Osteocyte (in vitro differentiated cells): ENCODE measurements at places on chromosomes 2 and 18.

DNA sequence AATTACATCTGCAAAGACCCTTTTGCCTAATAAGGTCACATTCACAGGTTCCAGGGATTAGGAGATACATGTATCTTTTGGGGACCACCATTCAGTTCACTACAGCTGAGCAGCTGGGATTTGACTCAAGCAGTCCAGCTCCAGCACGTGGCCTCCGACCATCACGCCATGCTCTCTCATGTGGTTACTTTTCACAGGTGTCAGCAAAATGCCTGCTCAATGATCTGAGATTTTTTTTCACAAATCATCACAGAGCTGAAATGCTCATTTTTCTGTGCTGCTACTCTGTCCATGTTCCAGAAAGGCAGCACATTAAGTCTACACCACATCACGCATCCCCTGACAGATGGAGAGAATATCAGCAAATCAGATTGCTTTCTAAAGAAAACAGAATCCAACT lies 98.5 kb upstream of the RMDN2 start:
- no peak for DNase-seq

GRCh38 chr2:15941481-15941850 lies 1.1 kb downstream of the MYCN start:
- DNase-seq = no peak

DNA sequence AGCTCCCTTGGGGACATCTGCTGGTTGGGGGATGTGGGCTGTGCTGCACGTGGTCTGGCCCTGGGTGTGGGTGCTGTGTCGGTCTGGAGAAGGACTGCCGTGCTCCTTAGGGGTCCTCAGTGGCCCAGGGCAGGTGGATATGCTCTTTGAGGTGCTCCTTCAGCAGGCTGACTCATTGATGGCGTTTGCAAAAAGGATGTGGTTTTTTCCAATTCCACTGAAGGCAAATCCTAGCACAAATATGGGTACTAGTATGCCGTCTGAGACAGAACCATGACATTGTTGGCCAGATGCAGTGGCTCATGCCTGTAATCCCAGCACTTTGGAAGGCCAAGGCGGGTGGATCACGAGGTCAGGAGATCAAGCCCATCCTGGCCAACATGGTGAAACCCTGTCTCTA lies 3.3 kb downstream of the PPP1R7 start:
- no peak for DNase-seq

GRCh38 chr2:196225213-196225612 lies 53.8 kb upstream of the STK17B start:
- DNase-seq = no peak

DNA sequence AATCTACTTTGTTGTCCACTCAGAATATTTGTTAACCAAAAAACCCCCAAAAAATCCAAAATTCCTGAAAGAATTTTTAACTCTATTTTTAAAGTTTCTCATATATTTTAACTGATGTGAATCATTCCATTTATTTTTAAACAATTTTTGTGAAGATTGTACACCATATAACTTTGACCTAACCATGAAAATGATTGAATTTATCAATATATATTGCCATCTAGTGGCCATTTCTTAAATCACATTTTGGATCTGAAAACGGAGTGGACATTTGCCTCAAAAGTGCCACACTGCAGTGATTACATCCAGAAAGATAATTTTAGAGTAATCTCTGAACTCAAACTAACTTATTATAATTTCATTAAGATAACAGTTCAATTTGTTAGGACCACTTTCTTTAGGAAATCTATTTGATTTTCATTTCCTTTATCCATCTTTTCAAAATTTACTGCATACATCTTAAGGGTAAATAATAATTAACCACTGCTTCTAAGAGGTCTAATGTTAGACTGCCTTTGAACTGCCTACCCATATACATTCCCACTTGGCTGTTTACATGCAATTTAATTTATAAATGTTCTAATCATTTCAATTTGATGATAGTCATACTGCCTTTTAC lies 71.1 kb downstream of the DSC3 start:
- DNase-seq = no peak

- peak; percentile 51 for DNase-seq
Measured at GRCh38 chr2:37855283-37856041, 69.6 kb upstream of the RMDN2 start.
